Muscle of arm (tissue), 14 donors: ENCODE measurements at places on chromosomes 5 and 9.

- no peak for DNase-seq
These were observed 1.5 kb upstream of the IL7R start for GRCh38 chr5:35855187-35855586.

DNA sequence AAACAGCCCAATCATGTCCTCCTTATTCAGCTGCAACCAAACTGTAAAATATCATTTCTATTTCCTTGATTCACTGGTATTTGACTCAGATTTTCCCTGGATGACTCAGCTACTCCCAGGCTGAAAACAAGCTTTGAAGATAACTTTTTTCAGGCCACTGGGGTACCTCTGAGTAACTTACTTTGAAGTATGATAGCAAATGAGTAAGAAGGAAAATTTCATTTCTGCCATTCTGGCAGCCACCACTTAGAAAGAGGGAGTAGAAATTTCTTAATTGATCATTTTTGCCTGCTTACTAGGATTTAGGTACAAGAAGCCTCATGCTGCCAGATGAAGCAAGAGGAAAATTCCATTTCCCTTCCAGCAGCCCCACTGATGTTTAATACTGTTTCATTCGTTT, 247.4 kb downstream of the PRELID2 start:
- DNase-seq = peak; percentile 29

DNA sequence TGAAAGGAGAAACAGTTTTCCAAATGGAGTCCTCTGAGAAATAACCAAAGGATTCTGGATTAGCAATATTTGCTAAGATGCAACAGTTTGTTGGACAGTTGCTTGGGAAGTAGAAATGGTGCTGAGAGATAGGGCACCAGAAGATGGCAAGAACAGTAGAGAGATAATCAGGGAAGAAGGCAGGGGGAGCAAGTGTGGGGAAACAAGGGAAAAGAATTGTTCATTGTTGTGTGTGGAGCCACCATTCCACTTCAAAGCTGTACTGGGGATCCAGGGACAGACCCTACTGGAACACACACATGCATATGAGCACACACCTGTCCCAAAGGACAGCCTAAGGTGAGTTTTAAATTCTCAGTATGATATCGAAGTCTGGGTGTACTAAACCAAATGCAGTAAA, 152.5 kb downstream of the ZNF608 start:
- no peak for DNase-seq

DNA sequence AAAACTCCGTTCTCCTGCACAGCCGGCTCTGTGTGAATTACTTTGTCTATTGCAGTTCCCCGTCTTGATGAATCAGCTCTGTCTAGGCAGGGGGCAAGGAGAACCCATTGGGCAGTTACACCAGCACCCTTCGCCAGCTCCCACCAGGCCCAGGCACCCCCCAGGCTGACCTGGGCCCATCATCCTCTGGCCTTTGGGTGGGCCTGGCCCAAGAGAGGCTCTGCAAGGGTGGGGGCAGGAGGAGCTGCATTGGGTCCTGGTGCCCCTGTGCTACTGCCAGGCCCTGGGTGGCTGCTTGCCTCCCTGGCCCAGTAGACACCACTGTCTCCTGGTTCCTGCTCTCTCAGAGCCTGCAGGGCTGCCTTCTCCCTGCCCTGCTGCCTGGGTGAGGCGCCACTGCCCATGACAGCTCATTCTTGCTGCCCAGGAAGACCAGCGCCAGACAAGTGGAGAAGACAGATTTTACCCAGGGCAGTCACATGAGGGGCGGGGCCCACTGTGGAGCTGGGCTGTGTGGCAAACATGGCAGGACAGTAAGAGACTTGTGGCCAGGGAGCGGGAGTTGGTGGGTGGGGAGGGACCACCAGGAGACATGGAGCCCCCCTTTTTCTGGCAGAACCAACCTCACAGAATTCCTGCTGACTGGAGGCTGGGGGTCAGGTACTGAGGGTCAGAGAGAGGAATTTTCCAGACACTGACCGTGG, 67.2 kb downstream of the MRPL36 start:
- no peak for DNase-seq

DNA sequence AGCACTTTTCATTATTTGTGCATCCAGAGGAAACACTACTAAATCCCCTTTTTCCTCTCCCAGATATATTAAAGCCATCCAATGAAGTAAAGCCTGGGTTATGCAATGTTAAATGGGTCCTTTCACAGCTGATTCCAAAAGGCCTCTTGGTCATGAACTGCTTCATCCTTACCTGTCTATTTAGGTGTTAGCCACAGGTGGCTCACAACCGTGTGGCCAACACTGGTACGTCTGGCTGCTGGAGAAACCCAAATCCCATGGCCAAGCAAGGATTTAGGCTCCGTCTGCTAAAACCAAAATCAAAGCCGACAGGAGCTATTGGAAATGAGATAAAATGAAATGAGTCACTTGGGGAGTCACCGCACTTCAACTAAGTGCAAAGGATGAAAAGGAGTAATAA, 193.9 kb downstream of the ADCY2 start:
- DNase-seq = no peak

- DNase-seq = no peak
These were observed 159.7 kb upstream of the SNX2 start for GRCh38 chr5:122615146-122615545.

- DNase-seq = no peak
These were observed 188.0 kb upstream of the PIK3R1 start for GRCh38 chr5:68027519-68027918.

DNA sequence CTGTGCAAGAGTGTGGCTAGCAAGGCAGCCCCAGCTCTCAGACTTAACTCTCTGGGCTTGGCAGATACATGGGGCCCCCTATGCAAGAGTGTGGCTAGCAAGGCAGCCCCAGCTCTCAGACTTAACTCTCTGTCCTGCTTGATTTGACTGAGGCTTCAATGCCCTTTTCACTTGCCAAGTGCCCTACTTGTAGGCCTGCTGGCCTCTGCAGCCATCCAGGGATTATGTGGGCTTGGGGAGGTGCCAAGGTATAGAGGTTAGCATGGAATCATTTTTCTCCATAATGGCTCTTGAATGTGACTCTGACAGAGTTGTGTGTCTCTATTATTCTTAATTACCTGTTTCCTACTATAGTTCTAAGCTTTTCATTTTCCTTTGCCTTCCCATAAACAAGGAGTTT, 115.5 kb upstream of the RUSC2 start:
- no peak for DNase-seq

GRCh38 chr9:100474082-100474923, 1.4 kb downstream of the TMEFF1 start:
- DNase-seq = peak; percentile 7
